ENCODE measurements at places on chromosomes 11 and 22.

- DNase-seq, result no peak
Observed at GRCh38 chr11:113477321-113477720, 2.1 kb upstream of the DRD2 start.

- no peak for DNase-seq
Observed at GRCh38 chr11:132080127-132080526, 709.7 kb downstream of the NTM start.

GRCh38 chr11:115765803-115766239 lies 261.6 kb upstream of the CADM1 start:
- DNase-seq, result peak; percentile 17

DNA sequence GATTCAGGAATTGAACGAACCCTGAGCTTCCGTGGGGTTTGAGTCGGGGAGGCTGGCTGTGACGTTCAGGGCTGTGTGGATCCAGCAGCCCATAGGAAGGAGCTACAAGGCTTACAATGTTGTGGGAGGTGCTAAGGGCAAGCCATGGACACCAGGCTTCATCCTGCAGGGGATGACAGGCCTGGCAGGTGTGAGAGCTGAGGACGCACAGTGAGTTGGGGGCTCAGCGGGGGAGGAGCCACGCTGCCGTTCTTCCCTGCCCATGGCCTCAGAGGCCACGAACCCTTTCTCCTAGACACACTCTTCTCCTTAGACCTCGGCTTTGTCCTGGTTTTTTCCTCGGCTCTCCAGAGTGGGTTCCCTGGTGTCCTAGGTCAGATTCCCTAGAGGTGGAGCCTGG lies 113.3 kb upstream of the SLC22A12 start:
- no peak for DNase-seq

GRCh38 chr11:72327606-72328005 lies 83.6 kb upstream of the PHOX2A start:
- DNase-seq, result no peak

DNA sequence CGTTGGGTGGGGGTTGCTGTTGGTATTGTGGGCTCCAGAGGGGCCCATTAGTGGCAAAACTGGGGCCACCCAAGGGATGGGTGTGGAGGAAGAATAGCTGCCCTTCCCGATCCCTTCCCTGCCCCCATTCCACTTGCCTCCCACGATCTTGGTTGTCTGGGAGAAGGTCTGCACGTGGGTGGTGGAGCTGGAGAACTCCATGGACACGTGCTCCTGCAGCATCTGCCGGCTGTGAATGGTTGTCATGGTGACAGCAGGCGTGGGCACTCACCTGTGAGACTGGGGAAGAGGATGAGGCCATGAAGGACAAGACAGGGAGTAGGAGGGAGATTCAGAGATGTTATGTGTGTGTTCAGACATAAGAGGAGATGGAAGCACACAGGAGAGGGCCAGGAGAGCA lies 2.0 kb downstream of the IGSF22 start:
- DNase-seq, result no peak

DNA sequence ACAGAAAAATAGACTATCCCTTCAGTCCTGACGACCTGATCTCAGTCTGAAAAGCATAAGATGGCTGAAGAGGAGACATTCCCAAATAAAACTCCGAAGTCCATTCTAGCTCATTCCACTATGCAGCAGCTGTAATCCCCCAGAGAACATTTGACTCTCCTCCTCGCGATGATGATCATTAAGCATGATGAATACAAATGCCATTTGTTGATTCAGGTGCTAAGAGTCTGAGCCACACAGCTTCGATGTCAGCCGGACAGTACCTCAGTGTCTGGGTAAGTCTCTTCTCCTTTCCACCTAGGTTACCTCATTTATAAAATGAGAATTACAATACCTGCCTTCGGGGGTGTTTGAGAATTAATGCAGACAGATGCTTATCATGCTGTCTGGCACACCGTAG lies 94.8 kb downstream of the TENM4 start:
- no peak for DNase-seq

GRCh38 chr11:77590194-77590782 lies 535 bp downstream of the AQP11 start:
- no peak for DNase-seq

GRCh38 chr11:109756521-109756920 lies 334.5 kb downstream of the C11orf87 start:
- DNase-seq, result no peak

GRCh38 chr11:67996622-67997474 lies 7.0 kb downstream of the UNC93B1 start:
- DNase-seq, result peak; percentile 83

- peak; percentile 98 for DNase-seq
Observed at GRCh38 chr11:61361741-61362541, at the start of the genes CYB561A3 and TMEM138. CYB561A3 (minus strand) TSS chr11:61361882; CDS start chr11:61356713, 5,169 bp downstream. TMEM138 (plus strand) TSS chr11:61362374; CDS start chr11:61364391, 2,017 bp downstream.

DNA sequence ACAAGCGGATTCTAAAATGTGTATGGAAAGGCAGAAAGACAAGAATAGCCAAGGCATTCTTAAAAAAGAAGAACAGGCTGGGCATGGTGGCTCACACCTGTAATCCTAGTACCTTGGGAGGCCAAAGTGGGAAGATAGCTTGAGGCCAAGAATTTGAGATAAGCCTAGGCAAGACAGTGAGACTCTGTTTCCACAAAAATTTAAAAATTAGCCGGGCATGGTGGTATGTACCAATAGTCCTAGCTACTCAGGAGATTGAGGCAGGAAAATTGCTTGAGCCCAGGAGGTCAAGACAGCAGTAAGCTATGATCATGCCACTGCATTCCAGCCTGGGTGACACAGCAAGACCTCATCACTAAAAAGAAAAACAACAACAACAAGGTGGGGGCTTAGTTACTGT lies 46.0 kb upstream of the PPP2R1B start:
- no peak for DNase-seq

DNA sequence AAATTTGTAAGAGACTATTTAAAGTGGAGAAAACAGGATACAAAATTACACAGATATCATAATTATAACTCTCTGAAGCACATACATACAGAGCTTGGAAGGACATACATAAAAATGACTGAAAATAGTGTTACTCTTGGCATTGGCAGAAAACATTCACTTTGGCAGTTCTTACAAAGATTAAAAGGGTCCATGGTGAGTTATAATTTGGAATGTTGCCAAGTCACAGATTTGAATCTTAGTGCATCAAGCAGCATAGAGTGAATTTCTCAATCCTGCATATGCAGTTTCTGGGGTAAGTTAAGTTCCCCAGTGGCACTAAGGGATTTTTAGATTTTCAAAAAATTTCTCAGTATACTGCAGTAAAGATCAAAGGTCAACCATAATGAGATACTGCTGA lies 115.9 kb downstream of the CCDC81 start:
- no peak for DNase-seq

GRCh38 chr11:7291100-7291829 lies 39.6 kb downstream of the SYT9 start:
- DNase-seq, result no peak

DNA sequence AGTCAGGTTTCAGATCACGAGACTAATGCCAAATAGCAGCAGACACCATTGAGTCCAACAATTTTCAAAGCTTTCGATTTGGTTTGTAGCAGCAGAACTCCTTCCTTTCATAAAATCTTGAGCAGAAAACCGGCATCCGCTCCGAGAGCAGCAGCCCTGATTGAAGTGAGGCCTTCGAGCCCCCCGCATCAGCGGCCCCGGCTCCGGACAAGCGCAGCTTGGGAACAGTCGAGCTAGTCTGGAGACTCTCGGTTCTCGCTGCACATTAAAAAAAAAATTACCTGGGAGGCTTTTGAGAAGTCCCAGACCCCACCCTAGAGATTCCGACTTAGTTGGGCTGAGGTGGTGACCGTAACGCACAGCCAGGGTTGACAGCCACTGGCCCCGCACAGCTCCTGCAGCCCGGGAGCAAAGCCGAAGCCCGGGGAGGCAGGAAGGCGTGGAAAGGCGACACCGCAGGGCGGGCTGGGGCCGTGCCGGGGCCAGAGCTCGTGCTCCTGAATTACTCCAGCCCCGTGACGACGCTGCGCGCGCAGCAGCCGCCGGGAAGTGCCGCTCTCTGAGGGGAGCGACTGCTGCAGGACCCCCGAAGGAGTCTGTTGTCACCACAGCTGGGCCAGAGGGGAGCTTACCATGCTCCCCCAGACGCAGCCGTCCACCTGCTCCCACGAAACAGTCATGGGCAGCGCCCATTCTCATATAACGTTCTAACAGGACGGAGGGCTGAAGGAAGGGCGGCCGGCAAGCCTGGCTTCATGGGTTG lies 57.8 kb downstream of the SPATA19 start:
- DNase-seq, result peak; percentile 2

- no peak for DNase-seq
Observed at GRCh38 chr22:42844756-42845155, 12.3 kb downstream of the ARFGAP3 start.

DNA sequence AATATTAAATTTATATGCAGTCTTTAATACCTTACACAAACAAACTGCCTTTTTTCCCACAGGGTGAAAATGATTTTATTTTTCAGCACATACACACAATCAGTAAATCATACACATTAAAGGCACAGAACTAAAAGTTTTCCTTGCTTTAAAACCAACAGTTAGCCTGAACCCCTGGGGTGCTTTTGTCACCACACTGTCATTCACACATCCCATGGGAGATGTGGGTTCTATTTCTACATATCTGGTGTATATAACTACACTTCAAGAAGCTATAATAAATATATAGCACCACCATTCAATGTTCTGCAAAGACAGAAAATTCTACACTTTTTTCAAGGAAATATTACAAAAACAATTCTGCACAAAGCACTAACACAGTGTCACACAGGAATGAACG lies 197.0 kb downstream of the GUCY1A2 start:
- no peak for DNase-seq

DNA sequence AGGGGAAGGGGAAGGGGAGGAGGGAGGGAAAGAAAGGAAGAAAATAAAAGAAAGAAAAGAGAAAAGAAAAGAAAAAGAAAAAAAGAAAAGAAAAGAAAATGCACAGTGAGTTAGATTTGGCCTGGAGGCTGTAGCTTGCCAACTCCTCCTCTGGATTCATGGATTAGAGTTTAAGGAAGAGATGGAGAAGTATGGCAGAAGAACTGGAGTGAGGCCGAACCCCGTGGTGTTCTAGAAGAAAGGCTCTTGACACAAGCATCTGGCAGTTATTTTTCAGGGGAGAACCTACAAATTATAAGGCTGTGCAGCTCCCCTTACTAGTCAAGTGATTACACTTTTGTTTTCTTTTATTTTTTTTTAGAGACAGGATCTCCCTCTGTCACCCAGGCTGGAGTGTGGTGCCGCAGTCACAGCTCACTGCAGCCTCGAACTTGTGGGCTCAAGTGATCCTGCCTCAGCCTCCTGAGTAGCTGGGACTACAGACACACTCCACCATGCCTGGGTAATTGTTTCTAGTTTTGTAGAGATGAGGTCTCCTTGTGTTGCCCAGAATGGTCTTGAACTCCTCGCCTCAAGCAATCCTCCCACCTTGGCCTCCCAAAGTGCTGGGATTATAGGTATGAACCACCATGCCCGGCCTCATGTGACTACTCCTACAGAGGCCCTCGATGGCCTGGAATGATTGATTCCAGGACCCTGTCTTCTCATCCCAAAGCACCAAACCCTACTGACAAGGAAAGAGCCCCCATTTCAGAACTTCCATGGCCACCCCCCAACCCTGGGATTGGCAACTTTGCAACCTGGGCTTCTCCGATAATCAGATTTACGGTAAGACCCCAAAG lies 19.5 kb downstream of the ZNF74 start:
- no peak for DNase-seq

DNA sequence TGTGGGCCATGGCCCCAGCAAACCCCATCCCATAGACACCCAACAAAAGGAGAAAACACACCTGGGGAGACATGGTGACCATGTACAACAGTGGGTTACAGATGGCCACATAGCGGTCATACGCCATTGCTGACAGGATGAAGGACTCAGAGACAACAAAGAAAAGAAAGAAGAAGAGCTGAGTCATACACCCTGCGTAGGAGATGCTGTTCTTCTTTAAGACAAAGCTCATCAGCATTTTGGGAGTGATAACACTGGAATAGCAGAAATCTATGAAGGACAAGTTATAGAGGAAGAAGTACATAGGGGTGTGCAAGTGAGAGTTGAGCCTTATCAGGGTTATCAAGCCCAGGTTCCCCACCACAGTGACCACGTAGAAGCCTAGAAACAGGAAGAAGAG lies 4.9 kb downstream of the OR8B8 start:
- DNase-seq, result no peak

- no peak for DNase-seq
Observed at GRCh38 chr22:47659467-47660223, 897.2 kb downstream of the TBC1D22A start.

GRCh38 chr11:62930157-62930556 lies 9.0 kb upstream of the CHRM1 start:
- no peak for DNase-seq

GRCh38 chr22:46052801-46053562 lies 76.0 kb upstream of the WNT7B start:
- peak; percentile 61 for DNase-seq

- peak; percentile 91 for DNase-seq
Observed at GRCh38 chr11:126310200-126310991, 6.5 kb downstream of the DCPS start.

- DNase-seq, result peak; percentile 66
Observed at GRCh38 chr22:36365020-36365411, 22.8 kb downstream of the MYH9 start.

- no peak for DNase-seq
Observed at GRCh38 chr11:64348383-64349024, 8.5 kb downstream of the CCDC88B start.

DNA sequence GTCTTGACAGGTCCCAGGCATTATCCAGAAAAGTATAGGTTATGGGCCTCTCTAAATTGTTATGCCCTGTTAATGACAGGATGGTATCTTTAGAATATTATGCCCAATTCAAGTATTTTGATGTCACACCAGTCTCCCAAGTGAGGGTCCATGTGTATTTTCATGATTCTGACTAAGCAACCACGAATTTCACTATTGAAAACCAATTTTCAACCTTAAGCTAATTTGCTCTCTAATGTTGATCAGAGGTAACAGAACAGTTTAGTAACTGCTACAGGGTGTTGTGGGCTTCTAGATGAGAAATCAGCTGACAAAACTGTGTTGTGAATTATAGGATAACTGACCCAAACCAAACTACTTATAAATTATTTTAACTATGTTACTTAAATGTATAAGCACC lies 48.0 kb upstream of the SORL1-AS1 start:
- DNase-seq, result no peak

GRCh38 chr11:58575377-58576020 lies at the start of gene LPXN:
LPXN (minus strand) TSS chr11:58575856; CDS start chr11:58575772, 84 bp downstream.
- peak; percentile 72 for DNase-seq

DNA sequence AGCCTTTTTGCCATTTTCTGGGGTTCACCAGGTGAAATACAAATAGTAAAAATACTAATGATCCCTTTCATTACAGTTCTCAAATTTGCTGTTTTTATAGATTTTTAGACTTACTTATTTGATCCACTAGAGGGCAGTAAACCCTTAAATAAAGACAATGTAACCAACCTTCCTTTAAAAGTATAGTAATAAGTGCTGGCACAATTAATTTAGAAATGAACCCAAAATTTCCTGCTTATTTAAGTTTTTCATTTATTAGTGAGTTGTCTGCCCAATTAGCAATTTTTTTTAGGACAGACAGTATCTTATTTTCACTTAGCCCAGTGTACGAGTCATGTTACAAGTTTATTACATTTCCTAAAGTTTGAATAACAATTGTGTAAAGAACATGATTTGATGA lies 4.7 kb downstream of the DDIAS start:
- peak; percentile 86 for DNase-seq

GRCh38 chr11:130151196-130151595 lies 8.4 kb upstream of the ST14 start:
- DNase-seq, result no peak

All from hematopoietic multipotent progenitor cell treated with erythropoietin and hydrocortisone succinate and interleukin-3 and kit ligand, for 6 days (in vitro differentiated cells).